NCI-H1105 treated with DMSO at 0.1 percent for 48 hours (cell line): ENCODE measurements at places on chromosomes 1 and 21.

GRCh38 chr1:112092656-112093371 lies 103.3 kb upstream of the KCND3 start:
- DNase-seq: no peak

GRCh38 chr1:198811449-198811848 lies 172.6 kb downstream of the PTPRC start:
- no peak for DNase-seq

DNA sequence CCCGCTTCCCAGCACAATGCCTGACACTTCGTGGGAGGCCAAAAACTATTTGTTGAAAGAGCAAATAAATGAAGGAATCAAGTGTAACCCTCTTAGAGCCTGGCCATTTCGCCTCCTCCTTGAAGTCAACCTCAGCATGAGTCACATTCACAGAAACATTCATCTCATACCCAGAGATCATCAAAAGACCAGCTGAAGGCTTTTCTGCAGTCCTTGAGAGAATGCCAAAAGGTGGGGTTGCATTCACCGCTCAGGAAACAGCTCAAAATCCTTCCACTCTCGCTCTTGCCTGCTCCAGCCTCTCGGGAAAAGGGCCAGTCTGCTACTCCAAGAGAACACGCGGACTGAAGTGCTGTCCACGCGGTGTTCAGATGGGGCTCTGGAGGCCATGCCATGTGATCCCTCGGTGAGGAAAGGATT lies 90.0 kb downstream of the VWA5B1 start:
- no peak for DNase-seq

DNA sequence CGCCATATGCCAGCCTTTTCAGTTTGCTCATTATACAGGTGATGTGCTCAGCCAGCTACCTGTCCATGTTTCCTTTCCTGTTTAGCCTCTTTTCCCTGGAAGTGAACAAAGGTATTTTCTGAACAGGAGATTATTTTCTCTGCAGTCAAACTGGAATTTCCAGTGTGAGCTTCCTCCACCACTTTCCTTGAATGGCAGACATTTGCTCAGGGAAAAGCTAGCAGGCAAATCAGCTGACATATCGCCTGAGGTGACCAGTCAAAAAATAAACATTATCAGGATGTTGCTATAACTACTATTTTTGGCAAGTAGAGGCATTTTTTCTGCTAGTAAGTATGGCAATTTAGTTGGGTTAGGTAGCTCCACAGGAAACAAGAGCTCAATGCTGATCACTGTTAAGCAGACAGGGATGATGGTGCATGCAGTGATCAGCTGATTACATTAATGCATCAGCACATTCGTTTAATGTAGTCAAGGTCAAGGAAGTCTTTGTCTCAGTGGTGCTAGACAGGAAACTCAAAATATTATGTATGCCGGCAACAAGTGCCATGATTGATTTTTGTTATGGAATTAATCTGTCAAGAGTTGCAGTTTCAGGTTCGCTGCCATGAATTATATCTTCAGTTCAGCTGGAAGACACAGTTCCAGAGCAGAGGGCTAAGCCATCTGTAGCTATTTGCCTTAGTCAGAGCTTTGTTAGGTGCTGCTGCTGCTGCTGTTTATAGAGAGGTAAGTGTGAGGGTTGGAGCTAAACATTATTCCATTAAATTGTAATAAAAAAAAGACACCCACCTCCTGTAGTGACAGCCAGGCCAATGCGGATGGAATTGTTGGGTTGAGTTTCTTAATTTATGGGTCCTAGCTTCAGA lies 179.7 kb upstream of the ST6GALNAC5 start:
- DNase-seq: no peak

DNA sequence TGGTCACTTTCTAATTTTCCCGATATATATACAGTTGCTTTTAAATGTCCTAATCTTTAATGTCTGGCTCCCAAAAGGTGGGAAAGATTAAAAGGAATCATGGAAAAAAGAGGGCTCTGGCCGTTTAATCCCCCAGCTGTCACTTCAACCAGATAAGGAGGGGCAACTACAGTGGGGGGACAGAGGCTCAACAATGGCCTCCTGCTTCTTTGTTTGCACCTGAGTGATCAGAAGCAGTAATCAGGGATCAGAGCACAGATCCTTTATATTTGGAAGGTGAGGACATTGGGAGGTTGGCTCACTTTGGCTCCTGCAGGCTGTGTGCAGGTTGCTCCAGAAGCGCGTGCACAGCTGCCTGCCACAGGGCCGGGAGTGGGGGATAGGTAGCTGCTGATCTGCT lies 212.8 kb downstream of the FMN2 start:
- DNase-seq: no peak

DNA sequence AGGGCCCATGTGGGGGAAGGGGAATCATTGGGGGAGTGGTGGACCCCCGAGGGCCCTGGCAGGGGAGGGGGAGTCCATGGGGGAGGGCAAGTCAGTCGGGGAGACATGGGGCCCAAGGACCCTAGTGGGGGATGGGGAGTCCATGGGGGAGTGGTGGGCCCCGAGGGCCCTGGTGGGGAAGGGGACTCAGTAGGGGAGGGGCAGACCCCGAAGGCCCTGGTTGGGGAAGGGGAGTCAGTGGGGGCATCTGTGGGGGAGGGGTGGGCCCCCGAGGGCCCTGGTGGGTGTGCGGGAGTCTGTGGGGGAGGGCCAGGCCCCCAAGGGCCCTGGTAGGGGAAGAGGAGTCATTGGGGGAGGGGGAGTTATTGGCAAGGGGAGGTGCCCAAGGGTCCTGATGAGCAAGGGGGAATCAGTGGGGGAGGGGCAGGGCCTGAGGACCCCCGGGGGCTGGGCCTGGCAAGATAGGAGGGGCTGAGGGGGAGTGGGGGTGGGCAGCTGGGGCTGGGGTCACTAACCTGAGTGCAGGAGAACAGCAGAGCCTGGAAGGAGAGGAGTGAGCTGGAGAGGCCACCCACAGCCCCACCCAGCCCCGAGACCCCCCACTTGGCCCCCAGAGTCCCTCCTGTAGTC lies 2.1 kb downstream of the MXRA8 start:
- no peak for DNase-seq

- no peak for DNase-seq
Measured at GRCh38 chr1:64645735-64646134, 99.1 kb upstream of the RAVER2 start.
